Activated CD4-positive, CD25-positive, alpha-beta regulatory T cell treated with anti-CD3 and anti-CD28 coated beads, Interleukin-2, amount 50 U/mL, for 16 hours (primary cell): ENCODE measurements at places on chromosomes 11 and 22.
A peak's percentile ranks its signal among the peaks of the same experiment; 100 is the strongest.

DNA sequence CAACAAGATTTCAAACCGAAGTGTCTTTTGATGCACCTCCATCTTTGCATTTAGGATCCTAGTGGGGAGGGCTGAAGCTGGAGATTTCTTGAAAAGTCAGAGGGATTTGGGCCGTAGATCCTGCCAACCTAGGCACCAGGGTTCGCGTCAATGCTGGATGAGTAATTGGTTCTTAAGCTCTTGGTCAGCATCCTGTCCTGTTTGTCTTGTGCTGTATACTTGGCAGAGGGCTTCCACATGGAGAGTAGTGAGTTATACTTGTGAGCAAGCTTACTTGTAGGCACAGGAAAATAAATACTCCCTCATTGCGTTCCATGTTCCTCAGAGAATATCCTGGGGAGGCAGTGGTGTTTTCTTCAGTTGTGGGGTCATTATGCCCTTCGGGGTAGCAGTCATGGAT, 12.6 kb downstream of the INSC start:
- no peak for DNase-seq

DNA sequence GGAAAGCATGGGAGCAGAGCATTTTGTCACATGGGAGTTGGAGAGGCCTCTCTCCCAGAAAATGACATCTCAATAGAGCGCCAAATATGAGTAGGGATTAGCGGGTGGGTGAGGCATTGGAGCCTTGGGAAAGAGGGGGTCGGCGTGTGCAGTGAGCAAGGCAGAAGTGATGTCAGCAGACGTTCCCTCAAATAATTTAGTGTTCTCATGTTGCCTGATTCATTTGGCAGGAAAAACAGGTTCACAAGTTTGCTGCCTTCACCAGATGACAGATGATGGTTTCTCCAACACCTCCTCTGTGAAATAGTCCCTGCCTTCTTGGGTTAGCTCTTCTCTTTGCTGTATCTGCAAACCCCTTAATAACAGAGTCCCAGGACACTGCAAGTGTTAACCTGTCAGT, 118.5 kb upstream of the ARHGAP20 start:
- no peak for DNase-seq

- no peak for DNase-seq
Observed at GRCh38 chr11:3008746-3009336, 16.7 kb upstream of the NAP1L4 start.

- no peak for DNase-seq
Observed at GRCh38 chr11:48104568-48104924, 112.1 kb upstream of the OR4B1 start.

DNA sequence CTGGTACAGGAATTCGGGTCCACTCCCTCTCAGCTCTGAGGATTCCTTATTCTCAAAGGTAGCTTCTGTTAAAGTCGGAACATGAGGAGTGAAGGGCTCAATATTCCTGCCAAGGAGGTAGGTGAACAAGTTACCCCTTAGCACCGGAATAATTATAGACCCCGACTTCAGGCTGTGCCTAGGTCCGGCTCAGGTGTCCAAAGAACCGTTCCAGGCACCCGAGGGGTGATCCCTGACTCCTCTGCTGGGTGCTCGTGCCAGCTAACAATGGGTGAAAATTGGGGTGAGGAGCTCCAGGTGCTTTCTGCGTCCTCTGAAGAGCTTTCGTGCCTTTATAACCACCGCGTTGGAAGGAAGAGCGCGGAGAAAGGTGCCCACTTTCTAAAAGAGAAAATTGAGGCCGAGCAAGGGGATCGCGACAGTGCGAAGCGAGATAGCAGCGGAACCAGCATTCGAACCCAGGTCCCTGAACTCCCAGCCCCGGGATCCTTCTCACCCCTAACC, 393 bp downstream of the CYB561A3 start:
- no peak for DNase-seq

DNA sequence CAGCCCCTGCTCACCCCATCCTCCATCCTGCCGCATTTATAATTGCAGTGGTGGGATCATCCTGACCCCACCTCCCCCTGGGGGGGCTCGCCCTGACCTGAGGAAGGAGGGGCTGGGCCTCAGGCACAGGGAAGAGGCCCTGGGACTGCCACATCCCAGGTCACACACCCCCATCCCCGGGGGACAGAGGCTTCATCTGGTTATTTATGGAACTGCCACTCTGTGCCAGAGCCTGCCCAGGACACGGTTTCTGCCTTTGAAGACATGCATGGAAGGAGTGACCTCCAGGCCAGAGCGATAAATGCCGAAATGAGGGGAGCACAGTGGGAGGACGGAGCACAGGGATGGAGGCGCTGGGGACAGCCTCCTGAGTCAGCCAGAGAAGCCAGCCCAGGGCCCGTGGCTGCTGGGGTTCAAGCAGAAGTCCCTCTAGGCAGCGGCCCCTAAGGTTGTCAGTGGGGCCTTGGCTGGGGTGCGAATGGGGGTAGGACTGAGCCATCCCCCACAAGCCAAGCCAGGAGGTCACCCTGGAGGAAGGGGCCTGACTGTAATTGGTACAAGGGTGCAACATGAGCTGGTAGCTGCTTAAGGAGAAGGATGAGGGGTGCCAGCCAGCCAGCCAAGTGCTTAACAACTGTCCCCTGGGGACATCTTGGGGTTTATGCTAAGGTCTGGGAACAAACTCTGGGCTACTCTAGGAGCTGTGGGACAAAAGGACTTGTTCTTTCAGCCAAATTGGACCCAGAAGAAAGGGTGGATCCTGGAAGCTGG, 51.4 kb upstream of the SHISAL1 start:
- no peak for DNase-seq

DNA sequence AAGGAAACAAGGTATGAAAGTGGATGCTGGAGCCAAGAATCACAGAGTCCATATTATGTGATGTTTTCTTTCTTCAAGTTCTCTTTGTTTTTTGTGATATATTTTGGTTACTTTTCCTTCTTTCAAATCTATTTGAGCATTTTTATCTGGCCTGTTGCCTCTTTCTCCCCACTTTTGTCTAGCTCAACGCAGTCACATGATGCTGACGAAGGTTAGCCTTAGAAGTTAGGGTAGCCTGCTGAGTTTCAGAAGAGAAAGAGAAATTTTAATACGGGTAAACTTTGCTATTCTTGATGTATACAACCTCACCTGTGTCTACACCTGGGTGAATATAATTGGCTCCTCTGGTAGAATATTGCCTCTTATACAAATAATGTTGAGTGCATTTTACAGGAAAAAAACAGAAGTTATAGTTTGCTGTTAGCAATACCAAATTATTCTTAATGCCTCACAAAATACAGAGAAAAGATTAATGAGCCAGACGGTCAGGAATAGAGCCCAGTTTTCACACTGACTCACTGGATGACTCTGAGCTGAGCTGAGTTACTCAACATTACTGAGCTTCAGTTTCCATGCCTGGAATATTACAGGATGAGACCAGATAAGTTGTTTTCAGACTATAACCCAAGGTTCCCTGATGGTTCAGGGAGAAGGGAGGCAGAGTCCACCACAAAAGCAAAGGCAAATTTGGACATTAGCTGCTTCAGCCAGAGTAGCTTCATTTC, 161.6 kb upstream of the BDNF start:
- no peak for DNase-seq

DNA sequence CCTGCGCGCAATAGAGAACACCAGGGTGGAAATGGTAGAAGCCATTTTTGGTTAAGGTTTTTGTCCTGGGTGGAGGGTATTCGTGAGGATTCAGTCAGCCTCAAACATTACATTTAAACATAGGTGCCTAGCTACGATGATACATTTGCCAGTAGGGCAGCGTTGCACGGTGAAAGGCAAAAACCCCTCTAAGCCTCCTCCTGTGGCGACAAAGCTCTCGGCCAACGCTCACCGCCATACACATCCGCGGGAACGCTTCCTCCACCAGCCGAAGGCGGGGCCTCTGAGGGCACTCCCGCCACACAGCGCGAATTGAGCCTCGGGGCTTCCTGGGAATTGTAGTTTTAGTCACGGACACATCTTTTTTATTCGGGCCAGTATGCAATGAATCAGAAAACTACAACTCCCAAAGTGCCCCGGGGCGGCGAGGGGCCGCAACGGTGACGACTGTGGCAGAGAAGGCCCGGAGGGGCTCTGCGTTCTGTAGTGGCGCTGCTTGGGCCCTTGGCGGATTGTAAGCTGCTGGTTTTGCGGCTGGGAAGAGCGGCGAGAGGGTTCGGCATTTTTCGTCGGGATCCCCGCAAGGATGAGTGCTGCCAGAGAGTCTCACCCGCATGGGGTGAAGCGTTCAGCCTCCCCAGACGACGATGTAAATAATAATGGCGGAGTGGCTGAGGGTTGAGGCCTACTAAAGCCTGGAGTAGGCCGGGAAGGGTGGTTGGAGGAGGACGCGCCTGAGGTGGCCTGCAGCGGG, at the start of gene C11orf58:
Gene C11orf58 (plus strand): TSS at position 455 of the 754 bp plus-strand sequence. CDS start 132 bp downstream, at position 587.
- peak; percentile 95 for DNase-seq

GRCh38 chr11:2518983-2519340, 74.2 kb downstream of the KCNQ1 start:
- no peak for DNase-seq

DNA sequence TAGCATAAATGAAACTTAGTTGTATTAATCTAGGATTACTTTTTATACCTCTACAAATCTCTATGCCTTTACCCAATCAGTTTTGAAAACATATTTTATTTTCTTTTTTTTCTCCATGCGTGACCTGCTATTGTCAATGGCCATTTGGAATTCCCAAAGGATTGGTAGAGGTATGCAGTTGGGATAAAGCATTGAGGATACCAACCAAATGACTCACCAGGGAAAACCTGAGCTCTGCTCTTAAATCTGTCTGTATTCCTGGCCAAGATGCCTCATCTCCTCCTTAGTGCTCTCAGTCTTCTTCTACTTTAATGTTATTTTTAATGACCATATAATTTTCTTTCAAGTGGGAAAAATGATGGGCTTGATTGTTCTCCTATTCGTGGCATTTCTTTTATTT, 61.9 kb downstream of the EHF start:
- DNase-seq, result no peak

DNA sequence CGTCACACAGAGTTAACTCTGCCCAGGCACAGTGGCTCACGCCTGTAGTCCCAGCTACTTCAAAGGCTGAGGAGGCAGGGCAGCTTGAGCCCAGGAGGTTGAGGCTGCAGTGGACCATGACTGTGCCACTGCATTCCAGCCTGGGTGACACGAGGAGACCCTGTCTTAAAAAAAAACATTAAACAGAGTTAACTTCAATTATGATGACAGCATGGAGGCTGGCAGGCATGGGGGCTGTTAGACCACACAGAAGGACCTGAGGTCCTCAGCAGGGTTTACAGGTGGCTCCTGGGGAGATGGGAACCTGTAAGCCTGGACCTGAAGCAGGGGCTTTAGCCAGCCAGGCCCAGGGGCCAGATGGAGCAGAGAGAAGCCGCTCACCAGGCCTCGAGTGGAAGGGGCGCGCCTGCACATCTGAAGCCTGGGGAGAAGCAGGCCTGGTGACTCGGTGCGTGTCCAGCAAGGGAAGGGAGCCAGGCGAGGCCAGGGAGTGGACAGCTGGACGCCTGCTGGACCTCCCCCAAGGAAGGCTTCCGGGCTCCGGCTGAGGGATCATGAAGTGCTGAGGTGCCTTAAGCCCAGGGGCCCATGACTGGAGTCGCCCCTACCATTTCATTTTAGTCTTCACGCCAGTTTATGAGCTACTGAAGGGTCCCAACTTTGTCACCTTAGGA, 25.3 kb downstream of the RPUSD4 start:
- no peak for DNase-seq

- no peak for DNase-seq
Observed at GRCh38 chr22:42991010-42991651, 23.8 kb downstream of the PACSIN2 start.

DNA sequence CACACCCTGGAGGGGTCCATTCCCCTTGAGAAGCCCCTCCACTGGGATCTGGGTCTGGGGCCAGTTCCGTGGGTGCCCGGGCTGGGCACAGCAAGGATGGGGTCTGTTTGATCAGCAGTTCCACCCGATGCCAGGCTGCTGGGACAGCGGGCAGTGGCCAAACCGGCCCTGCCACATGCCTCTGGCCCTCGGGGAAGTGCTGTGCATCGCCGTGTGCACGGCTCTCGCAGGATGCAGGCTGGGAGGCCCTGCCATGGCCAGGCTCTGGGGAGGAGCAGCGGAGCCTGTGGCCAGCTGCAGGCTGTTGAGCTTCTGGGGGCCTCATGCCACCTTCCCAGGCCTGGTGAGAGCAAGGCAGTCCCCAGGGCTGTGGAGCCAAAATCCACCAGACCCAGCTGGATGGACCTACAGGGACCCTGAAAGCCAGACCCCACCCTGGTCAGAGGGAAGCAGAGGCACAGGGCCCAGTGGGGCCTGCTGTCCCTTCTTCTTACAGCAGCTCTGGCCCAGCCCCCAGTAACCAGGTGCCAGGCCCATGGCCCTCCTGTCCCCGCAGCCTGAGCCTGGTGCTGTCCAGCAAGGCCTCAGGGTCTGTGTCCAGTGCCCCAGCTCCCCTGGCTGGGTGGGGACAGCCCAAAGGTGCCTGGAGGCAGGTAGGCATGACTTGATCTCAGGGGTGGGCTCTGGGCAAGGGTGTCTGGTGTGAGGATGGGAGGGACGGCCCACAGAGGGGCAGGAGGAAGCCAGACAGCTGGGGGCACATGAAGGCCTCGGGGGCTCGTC, 57.3 kb downstream of the WNT7B start:
- DNase-seq, result no peak

DNA sequence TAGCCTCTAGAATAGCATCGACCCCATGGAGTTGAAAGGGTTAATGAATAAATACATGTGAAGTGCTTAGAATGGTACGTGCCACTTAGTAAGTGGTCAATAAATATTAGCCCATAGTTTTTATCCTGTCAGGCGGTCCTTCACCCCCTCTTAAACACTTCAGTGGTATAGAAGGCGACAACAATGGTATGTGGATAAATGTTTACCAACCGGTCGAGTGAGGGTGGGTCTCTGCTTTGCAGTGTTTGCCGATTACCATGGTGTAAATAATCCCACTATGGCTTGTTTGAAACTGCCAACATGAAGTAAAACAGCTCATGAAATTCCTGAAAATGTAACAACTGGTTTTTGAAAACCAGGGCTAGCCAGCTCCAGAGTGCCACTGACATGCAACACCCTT, 541.2 kb downstream of the BUD13 start:
- no peak for DNase-seq

DNA sequence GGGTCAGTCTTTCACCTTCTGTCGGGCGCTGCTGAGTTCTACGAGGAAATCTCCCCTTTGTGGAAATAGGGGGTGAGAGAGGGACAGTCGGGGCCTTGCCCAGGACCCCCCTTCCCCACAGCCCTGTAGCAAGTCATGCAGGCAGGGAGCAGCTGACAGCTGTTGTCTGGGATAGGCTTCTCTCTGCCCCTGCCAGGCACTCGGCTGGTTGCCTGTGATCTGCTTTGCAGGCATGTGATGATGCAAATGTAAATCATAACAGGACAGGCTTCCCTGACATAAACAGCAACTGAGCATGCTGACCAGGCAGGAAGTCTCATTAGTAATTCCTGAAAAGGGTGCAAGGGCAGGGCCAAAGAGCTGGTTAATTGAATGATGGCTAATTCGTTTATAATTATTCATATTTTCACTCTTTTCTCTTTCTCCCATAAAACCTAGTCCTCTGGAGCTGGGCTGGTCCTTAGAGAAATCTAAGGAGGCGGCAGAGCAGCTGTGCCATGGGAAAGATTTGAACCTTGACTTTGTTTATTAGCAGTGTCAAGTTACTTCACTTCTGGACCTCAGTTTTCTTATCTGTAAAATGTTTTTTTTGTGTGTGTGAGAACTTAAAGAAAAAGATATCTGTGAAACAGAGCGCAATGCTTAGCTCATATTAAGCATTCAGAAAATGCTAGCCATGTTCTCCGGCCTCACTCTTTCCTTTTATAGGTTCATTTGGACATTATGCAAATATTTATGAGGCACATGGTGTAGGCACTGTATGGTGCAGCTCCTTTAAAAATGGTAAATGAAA, 129.7 kb downstream of the LDLRAD3 start:
- DNase-seq, result no peak
